ENCODE measurements at places on chromosomes 13 and 19. TPM values are rescaled to one million over a fixed set of nuclear protein-coding genes. Genes with fewer than 3 reads are reported as not detected.

Gene EVI5L
- polyA plus RNA-seq: 0.76 TPM

Gene CATSPERD
- not detected for polyA plus RNA-seq

Gene ZNF850
- 0.08 TPM for polyA plus RNA-seq

Gene POU2F2
- 149 TPM for polyA plus RNA-seq

Gene U2AF1L4
- 8.7 TPM for polyA plus RNA-seq

Gene ZNF43
- 3.0 TPM for polyA plus RNA-seq

Gene SLC7A10
- polyA plus RNA-seq: 0.52 TPM

Measured in CD14-positive monocyte (primary cell).